ENCODE measurements at places on chromosomes 7 and 10. TPM values are rescaled to one million over a fixed set of nuclear protein-coding genes. Genes with fewer than 3 reads are reported as not detected.

The NRCAM gene
- total RNA-seq: 7.0 TPM

The WDFY4 gene
- 1.5 TPM for total RNA-seq

The CYP2W1 gene
- total RNA-seq: not detected

The TCF7L2 gene
- 4.0 TPM for total RNA-seq

The NME8 gene
- total RNA-seq: not detected

The SPDYE16 gene
- total RNA-seq: under 0.01 TPM

The CLCN1 gene
- not detected for total RNA-seq

The HSPA12A gene
- total RNA-seq: 1.5 TPM

The SLC26A3 gene
- not detected for total RNA-seq

The ASB10 gene
- total RNA-seq: not detected

The SPOCK2 gene
- total RNA-seq: 0.32 TPM

The GIMAP2 gene
- total RNA-seq: 43.5 TPM

The SUN3 gene
- not detected for total RNA-seq

The VPS41 gene
- 38.4 TPM for total RNA-seq

The SHTN1 gene
- total RNA-seq: 0.65 TPM

The EN2 gene
- total RNA-seq: not detected

The SFMBT2 gene
- 2.7 TPM for total RNA-seq

Measured in bladder microvascular endothelial cell (primary cell).